CD4-positive, alpha-beta T cell treated with Interleukin-1 beta for 1 hour (primary cell): ENCODE measurements at places on chromosomes 4 and X.

GRCh38 chr4:82373486-82373815 is 340 bp downstream of the HNRNPD start:
- DNase-seq, result no peak

DNA sequence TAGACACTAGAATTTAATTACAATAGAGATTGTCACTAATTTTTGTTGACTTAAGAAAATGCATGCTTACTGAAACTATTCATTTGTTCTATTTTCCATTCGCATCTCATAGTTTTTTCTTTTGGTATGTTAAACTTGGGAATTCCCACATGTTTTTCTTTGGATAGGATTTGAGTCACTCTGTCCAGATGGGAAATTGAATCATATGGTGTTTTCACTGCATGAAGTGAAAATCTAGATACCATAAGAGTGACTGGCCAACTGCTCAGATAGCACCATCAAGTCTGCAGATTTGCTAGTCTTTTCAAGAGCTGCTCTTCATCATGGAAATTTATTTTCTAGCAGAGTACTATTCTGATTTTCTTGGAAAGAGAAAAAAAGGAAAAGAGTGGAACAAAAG is 172.6 kb downstream of the FAM47B start:
- DNase-seq, result no peak

DNA sequence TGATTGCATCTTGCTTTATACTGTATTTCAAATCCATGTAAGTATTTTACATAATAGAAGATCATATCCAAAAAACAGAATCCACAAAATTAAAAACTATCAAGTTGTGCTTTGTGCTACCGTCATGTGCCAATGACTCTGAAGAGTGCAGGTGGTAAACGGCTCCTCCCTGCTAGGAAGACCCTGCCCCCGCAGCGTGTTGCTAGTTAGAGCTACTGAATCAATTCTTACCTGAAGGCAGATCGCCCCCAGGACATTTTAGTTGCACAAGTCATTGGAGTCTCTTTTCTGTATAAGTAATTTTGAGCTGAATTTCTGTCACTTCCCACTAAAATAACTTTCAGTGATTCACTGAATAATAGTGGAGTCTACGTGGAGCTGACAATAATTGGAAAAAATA is 599.5 kb upstream of the ZFP42 start:
- DNase-seq, result no peak

- DNase-seq, result no peak
Measured at GRCh38 chr4:109359040-109359646, 56.7 kb upstream of the COL25A1 start.

DNA sequence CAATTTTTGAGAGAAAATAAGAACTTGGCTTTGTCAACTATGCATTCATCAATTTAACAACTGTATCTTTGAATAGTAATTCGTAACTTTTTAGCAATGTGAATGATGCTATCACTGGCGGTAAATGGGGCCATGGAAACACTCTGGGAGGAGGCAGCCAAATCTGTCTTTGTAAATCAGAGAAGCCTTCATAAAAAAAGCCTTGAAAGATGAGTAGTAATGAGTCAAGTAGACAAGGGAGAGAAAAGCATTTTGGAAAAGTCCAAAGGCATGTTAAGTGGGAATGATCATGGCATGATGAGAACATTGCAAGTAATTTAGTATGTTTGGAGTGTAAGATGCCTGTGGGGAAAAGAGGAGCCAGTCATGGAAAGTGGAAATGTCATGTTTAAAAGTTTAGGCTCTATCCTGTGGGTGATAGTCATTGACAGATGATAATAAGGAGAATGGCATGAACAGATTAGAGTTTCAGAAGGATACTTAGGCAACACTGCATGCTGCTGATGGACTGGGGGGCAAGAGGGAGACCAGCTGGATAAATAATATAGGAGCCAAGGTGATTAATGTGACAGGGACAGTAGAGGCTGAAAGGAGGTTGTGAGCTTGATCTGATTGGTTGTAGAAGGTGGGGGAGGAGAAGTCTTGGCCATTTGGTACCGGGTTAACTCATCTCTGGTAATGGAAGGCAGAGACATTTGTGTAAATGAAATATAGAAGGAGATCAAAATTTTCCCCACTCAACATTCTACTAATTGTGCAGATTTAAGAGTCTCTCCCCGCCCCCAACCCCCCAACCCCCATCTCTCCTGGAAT is 16.3 kb downstream of the SPRY1 start:
- no peak for DNase-seq

GRCh38 chr4:70714079-70714887 is 7.5 kb upstream of the RUFY3 start:
- DNase-seq, result peak; percentile 31

GRCh38 chrX:69177511-69178162 is 12.4 kb upstream of the PJA1 start:
- DNase-seq, result no peak

GRCh38 chr4:159149666-159150065 is 46.8 kb downstream of the RAPGEF2 start:
- DNase-seq, result no peak

GRCh38 chr4:158130204-158130603 is 42.6 kb downstream of the GASK1B start:
- no peak for DNase-seq

DNA sequence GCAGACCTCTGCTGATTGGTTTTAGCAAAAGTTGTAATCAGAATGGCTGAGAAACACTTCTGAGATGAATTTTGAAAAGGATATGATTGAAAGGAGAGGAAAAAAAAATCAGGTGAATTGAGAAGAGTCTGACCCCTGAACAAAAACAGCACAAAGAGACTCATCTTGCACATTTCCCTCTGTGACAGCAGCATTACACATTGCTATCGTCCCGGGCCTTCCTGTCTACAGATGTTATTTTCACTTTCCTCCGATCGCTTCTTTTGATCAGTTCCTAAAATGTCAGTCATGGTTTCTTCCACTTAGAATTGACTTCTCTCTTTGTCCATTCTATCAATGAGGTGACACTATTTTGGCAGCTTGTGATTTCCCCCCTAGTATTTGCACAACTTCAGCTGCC is 262.6 kb downstream of the GPC3 start:
- DNase-seq, result no peak

DNA sequence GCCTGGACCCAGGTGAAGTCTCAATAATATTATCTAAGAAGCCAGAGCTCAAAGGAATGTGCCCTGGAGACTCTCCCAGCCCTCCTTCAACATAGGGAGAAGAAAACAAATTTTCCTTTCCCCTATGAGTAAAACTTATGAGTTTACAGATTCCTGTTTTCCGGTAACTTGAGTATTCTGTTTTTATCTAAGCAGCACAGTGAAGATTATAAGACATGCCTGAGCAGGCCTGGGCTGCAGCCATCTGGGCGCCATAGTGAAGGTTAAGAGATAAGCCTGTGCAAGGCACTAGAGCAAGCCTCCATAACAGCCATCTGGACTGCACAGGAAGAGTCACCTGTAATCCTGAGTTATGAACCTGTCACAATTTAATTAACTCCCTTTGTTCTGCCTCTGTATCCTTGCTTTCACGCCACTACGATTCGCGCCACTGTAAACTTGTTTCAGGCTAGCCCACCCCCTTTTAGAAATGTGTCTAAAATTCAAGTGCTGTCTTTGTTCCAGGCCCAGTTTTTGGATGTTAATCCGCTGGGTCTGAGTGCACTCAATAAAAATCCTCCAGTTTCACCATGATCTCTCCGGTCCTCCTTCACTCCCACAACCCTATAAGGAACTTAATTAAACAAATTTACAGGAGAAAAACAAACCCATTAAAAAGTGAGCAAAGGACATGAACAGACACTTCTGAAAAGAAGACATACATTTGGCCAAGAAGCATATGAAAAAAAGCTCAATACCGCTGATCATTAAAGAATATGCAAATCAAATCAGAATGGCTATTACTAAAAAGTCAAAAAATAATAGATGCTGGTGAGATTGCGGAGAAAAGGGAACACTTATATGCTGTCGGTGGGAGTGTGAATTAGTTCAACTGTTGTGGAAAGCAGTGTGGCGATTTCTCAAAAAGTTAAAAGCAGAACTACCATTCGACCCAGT is 189.5 kb downstream of the APBB2 start:
- DNase-seq, result no peak

GRCh38 chr4:158667651-158668198 is 4.0 kb downstream of the C4orf46 start:
- DNase-seq, result peak; percentile 38

GRCh38 chr4:43766648-43767047 is 682.0 kb downstream of the KCTD8 start:
- no peak for DNase-seq

DNA sequence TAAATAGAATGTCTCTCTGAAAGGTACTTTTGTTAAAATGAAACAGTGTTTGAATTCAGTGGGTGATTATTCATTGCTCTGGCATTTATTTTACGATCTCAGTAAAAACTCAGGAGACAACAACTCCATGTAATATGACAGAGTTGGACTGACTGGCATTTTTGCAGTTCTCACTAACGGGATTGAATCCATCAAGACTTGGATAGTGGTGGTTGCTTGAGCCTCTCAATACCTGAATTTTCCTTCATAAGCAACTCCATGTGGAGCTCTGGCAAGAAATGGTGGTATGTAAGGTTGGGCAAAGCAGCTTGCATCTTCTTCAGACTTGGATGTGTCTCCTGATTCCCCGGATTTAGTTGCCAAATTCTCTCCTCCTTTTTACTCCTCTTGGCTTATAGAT is 72.7 kb downstream of the FRMPD4 start:
- DNase-seq, result no peak

DNA sequence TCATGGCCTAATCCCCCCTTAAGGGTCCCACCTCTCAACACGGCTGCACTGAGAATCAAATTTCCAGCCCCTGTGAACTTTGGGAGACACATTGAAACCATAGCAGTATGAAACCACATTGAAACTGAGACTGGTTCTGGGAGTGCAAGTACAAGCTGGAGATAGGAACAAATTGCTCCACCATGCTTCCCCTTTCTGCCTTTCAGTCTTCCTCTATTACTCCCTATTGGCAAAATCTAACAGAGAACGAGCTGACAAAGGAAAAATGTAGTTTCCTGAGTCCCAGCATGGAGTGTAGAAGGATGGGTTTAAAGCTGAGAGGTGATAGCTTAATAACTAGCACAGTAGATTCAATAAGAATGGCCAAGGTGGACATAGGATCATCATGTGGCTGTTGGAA is 161.7 kb upstream of the RPL34 start:
- no peak for DNase-seq

GRCh38 chr4:162952232-162952631 is 214.5 kb downstream of the NAF1 start:
- DNase-seq, result no peak

GRCh38 chr4:110518889-110519490 is 43.0 kb downstream of the ENPEP start:
- DNase-seq, result no peak

DNA sequence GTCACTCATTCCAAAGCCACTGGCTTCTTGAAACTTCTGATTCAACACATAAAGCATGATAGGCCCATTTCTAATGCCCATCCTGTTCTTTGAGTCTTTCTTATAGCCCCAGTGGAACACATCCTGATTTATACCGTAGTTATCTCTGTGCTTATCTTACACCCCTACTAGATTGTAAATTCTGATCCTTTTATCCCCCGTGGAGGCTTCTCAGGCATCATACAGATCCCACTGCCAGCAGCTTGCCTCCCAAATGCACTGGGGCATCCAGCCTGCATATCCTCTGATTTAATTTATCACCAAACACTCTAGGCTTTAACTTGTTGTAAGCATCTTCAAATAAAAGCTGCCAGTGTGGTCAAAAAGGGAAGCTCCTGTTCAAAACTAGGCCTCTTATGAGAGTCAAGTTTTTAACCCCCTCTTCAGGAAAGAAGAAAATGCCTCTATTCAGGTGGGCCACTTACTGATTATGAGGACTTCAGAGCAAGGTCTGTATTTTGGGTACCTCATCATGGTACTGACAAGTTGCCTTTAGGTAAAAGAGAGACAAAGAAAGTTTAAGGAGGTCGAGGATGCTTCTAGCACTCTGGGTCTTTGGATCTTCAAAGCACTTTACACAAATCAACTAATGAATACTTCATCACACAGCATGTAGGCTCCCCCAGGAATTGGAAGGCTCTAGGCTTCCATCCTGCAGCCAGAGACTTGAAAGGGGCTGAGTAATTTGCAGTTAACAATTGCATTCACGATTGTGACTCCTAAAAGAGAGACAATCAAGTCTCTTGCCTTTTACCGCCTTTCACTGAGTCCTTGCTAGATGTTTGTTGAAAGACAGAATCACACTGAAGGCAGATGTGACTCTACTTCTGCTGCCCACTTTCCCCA is 95.8 kb upstream of the LDB2 start:
- no peak for DNase-seq

DNA sequence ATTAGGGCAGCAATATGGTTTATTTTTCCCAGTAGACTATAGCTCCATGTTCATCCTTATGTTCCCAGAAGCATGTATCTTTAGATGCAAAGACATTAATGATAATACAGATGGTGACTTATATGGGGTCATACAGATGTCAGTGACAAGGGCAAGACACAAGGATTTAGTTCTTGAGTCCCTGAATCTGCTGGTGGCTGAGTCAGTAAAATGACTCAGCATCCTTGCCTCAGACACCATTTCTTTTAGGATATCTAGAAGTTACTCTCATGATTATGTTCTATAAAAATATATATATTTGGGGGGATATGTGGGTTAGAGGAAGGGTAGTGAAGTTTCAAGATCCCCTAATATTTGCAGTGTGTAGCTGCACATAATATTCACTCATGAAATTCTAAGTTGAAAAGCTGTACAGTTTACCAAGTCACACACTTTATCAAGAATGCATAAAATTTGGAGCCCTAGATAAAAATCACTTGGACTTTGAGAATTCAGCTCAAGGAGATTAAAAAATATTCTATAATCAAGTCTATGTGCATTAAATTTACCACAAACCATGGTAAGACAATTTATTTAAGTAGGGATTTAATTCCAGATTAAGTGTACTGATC is 101.9 kb downstream of the LNX1 start:
- no peak for DNase-seq

DNA sequence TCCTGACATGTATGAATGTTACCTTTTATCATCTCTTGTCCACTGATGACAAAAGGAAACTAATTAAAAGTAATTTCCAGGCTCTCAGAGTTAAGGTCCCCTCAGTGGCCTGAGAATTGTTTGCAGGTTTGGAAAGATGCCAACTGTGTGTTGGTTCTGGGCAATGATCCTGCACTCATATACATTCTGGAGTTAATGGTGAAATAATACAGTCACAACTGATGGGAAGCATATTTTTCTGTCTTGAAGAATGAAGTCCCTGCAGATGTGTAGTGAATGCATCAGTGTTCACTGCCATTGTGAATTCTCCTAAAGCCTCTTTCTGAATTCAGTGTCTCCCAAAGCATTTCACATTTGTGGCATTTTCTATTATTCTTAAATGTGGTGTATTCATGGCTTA is 238.1 kb upstream of the PPP1R2C start:
- DNase-seq, result no peak

DNA sequence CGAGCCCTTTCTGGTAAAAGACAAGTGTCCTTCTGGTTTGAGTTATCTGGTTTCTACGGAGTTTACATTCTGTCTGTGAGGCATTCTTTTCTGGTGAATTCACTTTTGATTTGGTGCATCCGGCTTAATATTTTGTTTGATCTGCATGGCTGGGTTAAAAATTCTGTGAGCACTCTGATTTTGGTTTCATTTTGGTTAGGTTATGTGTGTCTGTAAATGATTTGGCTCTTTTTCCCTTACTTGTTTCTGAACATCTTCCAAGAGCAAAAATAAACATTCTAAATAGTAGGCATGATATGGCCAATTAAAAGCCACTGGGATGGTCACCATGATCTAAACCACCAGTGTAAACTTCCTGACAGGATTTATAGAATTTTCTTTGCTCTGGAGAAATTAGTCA is 85.7 kb upstream of the PTPN13 start:
- DNase-seq, result no peak

GRCh38 chr4:122229857-122230256 is 77.7 kb downstream of the BLTP1 start:
- no peak for DNase-seq

- no peak for DNase-seq
Measured at GRCh38 chr4:57498251-57498650, 388.1 kb upstream of the IGFBP7 start.
